ENCODE measurements at places on chromosomes 5 and 9. TPM values are rescaled to one million over a fixed set of nuclear protein-coding genes. Genes with fewer than 3 reads are reported as not detected.

Gene ZFAND5
- total RNA-seq: 142 TPM

Gene IL17B
- not detected for total RNA-seq

Gene SLC26A2
- 29.9 TPM for total RNA-seq

Gene PHF24
- 0.26 TPM for total RNA-seq

Gene TAF11L10
- total RNA-seq: not detected

Gene CTXN3
- total RNA-seq: not detected

Gene RASA1
- total RNA-seq: 35.3 TPM

Gene IFNA2
- total RNA-seq: not detected

Gene RASEF
- 6.2 TPM for total RNA-seq

Gene C9orf50
- total RNA-seq: not detected

Gene IRX2
- 27.2 TPM for total RNA-seq

Gene SLC34A3
- total RNA-seq: not detected

Gene HACD4
- total RNA-seq: 2.5 TPM

Gene FOXD4
- not detected for total RNA-seq

Gene IFNE
- total RNA-seq: not detected

Gene FBP1
- total RNA-seq: 4.5 TPM

Gene CLINT1
- 142 TPM for total RNA-seq

Gene ZNF346
- 16.9 TPM for total RNA-seq

Gene KCNIP1
- total RNA-seq: 0.34 TPM

Gene MAP1B
- total RNA-seq: 172 TPM

Gene DMRT1
- total RNA-seq: not detected

Gene MARCHF11
- not detected for total RNA-seq

Gene TLX3
- total RNA-seq: not detected

Gene PRR16
- total RNA-seq: 0.97 TPM

Gene EPB41L4A
- 31.9 TPM for total RNA-seq

Gene CIZ1
- total RNA-seq: 86.7 TPM

Gene MYMK
- total RNA-seq: not detected

Gene ABCA1
- total RNA-seq: 24.5 TPM

Gene HCN1
- total RNA-seq: 0.13 TPM

Gene CCDC192
- total RNA-seq: 0.70 TPM
